ENCODE measurements at places on chromosomes 6 and 20. TPM values are rescaled to one million over a fixed set of nuclear protein-coding genes. Genes with fewer than 3 reads are reported as not detected.

The EYS gene
- total RNA-seq, result not detected

The WFDC5 gene
- not detected for total RNA-seq

The ERVFRD-1 gene
- total RNA-seq, result not detected

GRCh38 chr6:91087908-91088307 lies 501.0 kb upstream of the MAP3K7 start:
- no peak for DNase-seq

GRCh38 chr6:124466949-124467348 lies 495.3 kb upstream of the RNF217 start:
- no peak for DNase-seq

The CENPB gene
- 54.6 TPM for total RNA-seq

GRCh38 chr6:142872376-142872775 lies 72.6 kb downstream of the HIVEP2 start:
- no peak for DNase-seq

The TMC2 gene
- not detected for total RNA-seq

DNA sequence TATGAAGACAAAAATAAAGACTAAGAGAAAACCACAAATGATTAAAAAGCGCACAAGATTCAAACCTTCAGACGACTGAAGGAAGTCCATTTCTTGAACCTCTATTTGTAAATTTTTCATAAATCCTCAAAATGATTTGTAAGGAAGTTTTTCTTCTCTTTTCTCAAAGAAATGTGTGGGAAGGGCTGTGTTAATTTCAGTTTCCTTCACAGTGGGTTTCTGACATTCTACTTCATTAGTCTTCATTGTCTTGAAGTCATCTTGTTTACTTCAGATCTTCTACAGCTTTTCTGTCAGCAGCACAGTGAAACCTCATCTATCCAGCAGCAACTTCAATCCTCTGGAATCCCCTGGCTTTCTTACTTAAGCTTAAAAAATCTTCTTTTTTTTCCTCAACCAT lies 87.6 kb upstream of the MYLIP start:
- DNase-seq, result no peak

- no peak for DNase-seq
Measured at GRCh38 chr6:96727144-96727543, 110.1 kb downstream of the GPR63 start.

The POLR1H gene
- 50.6 TPM for total RNA-seq

GRCh38 chr20:1484438-1485116 lies 6.6 kb downstream of the SIRPB2 start:
- DNase-seq, result no peak

DNA sequence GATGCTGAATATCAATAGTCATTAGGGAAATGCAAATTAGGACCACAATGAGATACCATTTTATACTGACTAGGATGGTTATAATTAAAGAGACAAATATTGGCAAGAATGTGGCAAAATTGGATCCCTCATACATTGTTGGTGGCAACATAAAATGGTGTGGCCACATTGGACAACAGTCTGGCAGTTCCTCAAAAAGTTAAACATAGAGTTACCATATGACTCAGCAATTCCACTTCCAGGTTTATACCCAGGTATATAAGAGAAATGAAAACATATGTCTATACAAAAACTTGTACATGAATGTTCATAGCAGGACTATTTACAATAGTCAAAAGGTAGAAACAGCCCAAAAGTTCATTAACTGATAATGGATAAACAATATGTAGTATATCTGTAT lies 2.0 kb upstream of the CRIP3 start:
- DNase-seq, result no peak

The ALDH8A1 gene
- 1.8 TPM for total RNA-seq

The RBM24 gene
- total RNA-seq, result not detected

- DNase-seq, result no peak
Measured at GRCh38 chr6:156408655-156409054, 368.5 kb upstream of the ARID1B start.

DNA sequence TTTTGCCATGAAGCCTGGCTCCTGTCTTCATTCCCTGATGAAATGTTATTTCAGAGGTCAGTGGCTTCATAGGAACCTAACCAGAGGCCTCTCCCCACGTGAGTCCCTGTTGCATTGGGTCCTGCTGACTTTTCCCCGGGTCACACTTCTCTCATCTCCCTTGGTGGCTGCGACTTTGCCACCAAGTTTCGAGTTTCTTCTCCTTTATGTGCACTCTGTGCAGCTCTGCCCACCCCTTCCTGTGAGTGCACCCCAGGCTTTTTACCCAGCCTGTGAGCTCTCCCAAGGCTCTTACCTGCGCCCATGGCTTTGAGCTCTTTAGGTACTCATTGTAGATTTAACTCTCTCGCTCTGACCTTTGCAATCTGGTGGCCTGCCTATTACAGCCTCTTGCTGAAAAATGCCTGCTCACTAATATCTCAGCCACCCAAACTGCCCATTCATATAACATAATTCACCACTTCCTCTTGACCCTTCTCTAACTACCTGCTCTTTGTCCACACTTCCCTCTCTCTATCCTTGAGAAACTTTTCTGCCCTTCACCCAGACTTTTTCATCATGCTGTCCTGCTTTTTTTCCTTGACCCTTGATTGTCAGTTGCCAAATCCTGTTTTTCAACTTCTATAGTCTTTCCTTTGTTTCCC lies 105.9 kb downstream of the SASH1 start:
- no peak for DNase-seq

DNA sequence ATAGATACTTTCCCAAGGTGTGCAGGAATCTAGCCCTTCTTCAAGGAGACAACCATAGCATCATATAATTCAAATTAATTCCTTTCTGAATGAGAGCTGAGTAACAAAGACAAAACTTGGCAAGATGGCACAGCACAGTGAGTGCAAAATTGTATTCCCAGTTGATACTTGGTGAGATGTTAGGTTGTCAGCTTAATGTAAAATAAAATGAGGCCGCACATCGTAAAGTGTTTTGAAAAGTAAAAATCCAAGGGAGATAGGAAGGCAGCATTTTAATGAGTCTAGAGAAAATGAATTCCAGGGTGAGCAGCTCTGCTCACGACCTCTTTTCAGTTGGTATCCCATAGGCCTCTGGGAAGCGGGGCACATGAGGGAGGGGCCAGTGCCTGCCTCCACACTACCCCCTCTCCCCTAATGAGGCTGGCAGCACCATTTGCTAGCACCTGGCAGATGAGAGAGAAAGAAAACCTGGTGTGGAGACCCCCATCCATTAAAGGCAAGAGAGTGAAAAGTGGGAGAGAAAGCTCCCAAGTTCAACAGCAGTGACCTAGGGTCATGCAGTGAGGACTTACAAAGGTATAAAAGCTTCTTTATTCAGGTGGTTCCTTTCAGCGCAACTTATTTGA lies 158.4 kb downstream of the BTBD9 start:
- DNase-seq, result no peak

The LY6G6C gene
- total RNA-seq, result not detected
